A549 treated with GW870086 at 1 μM for 4 hours (cell line): ENCODE measurements at places on chromosomes 7 and 10. TPM values are rescaled to one million over a fixed set of nuclear protein-coding genes. Genes with fewer than 3 reads are reported as not detected.

RARRES2 gene
- not detected in 5 replicates for total RNA-seq

FAM13C gene
- total RNA-seq, result 0.05 to 0.29 TPM (median 0.11 TPM) in 3 of 5 replicates, not detected in the others

WIPF3 gene
- total RNA-seq, result 0.35 to 0.84 TPM (median 0.61 TPM) in 5 replicates

GFRA1 gene
- 7.7 to 12.4 TPM (median 10.0 TPM) in 5 replicates for total RNA-seq

TAC1 gene
- total RNA-seq, result 0.14 TPM in 1 of 5 replicates, not detected in the others

CD36 gene
- total RNA-seq, result 0.08 to 0.10 TPM in 2 of 5 replicates, not detected in the others

FOXP2 gene
- total RNA-seq, result not detected in 5 replicates

SLC13A4 gene
- not detected in 5 replicates for total RNA-seq

TMEM229A gene
- total RNA-seq, result not detected in 5 replicates

FKBP6 gene
- total RNA-seq, result not detected in 5 replicates

TRRAP gene
- 13.8 to 19.4 TPM (median 16.4 TPM) in 5 replicates for total RNA-seq

BAG3 gene
- 257 to 328 TPM (median 316 TPM) in 5 replicates for total RNA-seq

SAP25 gene
- total RNA-seq, result 0.24 to 0.64 TPM (median 0.50 TPM) in 5 replicates

PPP1R3A gene
- not detected in 5 replicates for total RNA-seq

ADAM22 gene
- 0.12 to 0.43 TPM (median 0.21 TPM) in 5 replicates for total RNA-seq

ZNF394 gene
- total RNA-seq, result 15.6 to 21.2 TPM (median 18.3 TPM) in 5 replicates

PRSS37 gene
- total RNA-seq, result not detected in 5 replicates

CDH23 gene
- 1.9 to 3.4 TPM (median 2.1 TPM) in 5 replicates for total RNA-seq

PRSS58 gene
- not detected in 5 replicates for total RNA-seq

ANXA11 gene
- 155 to 223 TPM (median 214 TPM) in 5 replicates for total RNA-seq

INSYN2A gene
- total RNA-seq, result 2.0 to 2.4 TPM (median 2.3 TPM) in 5 replicates

SPOCK2 gene
- total RNA-seq, result 0.24 to 0.51 TPM (median 0.36 TPM) in 5 replicates

RASA4B gene
- total RNA-seq, result 1.1 to 2.4 TPM (median 2.1 TPM) in 5 replicates
